ENCODE measurements at places on chromosomes 12 and 14. TPM values are rescaled to one million over a fixed set of nuclear protein-coding genes. Genes with fewer than 3 reads are reported as not detected.

The TGFB3 gene
- 2.2 TPM for total RNA-seq

The SLC25A29 gene
- 6.5 TPM for total RNA-seq

The KRT8 gene
- 14.2 TPM for total RNA-seq

The TMEM253 gene
- total RNA-seq: not detected

The MYBPC1 gene
- not detected for total RNA-seq

GRCh38 chr12:107221913-107222312 lies 128.6 kb upstream of the CRY1 start:
- no peak overlapping the region for H3K27ac ChIP-seq
- peaks cover 8% of the 10 kb centered on the region for H3K27me3 ChIP-seq
- H3K4me1 ChIP-seq: peaks cover 4% of the 10 kb centered on the region
- no peaks in the 10 kb centered on the region for H3K36me3 ChIP-seq
- no peak for DNase-seq

DNA sequence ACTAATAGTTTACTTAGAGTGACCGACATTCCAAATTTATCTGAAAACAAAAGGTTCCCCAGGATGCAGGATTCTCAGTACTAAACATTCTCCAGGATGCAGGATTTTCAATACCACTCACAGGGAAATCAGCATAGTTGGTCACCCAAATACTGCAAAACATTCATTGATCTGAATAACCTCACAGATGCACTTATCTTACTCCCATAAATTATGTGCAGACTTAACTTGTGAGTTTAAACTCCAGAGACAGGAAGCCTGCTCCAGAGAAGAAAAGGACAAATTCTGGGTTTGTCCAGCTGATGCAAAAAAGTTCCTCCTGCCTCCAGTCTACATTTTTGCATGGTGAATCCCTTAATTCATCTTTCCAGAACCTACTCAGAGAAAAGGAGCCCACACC lies 514.2 kb upstream of the TMEM132C start:
- H3K4me3 ChIP-seq: no peak overlapping the region
- no peaks in the 10 kb centered on the region for H3K36me3 ChIP-seq
- H3K27me3 ChIP-seq: no peaks in the 10 kb centered on the region

The ZNF891 gene
- 0.56 TPM for total RNA-seq

- DNase-seq: peak; percentile 66
- H3K36me3 ChIP-seq: no peaks in the 10 kb centered on the region
- H3K4me1 ChIP-seq: no peaks in the 10 kb centered on the region
- no peak overlapping the region for H3K4me3 ChIP-seq
Observed at GRCh38 chr12:94336211-94336925, 123.3 kb downstream of the CEP83 start.

The DBX2 gene
- total RNA-seq: not detected

The LACRT gene
- not detected for total RNA-seq

The SLC6A15 gene
- total RNA-seq: 1.4 TPM

- H3K4me1 ChIP-seq: peaks cover 3% of the 10 kb centered on the region
- DNase-seq: no peak
- no peaks in the 10 kb centered on the region for H3K27me3 ChIP-seq
- peaks cover 11% of the 10 kb centered on the region for H3K36me3 ChIP-seq
- H3K27ac ChIP-seq: no peak overlapping the region
- H3K4me3 ChIP-seq: no peak overlapping the region
Observed at GRCh38 chr14:99441918-99442317, 38.7 kb downstream of the SETD3 start.

GRCh38 chr14:105117257-105117646 lies 51.3 kb downstream of the JAG2 start:
- no peak overlapping the region for H3K4me3 ChIP-seq
- no peaks in the 10 kb centered on the region for H3K36me3 ChIP-seq
- no peak overlapping the region for H3K27ac ChIP-seq
- H3K4me1 ChIP-seq: no peaks in the 10 kb centered on the region
- peaks cover 48% of the 10 kb centered on the region for H3K27me3 ChIP-seq

- H3K27me3 ChIP-seq: no peaks in the 10 kb centered on the region
- peak; percentile 64 for DNase-seq
- no peak overlapping the region for H3K4me3 ChIP-seq
- peaks cover 8% of the 10 kb centered on the region for H3K4me1 ChIP-seq
Observed at GRCh38 chr14:68464711-68465110, 328.2 kb downstream of the ZFP36L1 start.

GRCh38 chr14:63375769-63376168 lies 57.0 kb upstream of the GPHB5 start:
- DNase-seq: peak; percentile 68
- peaks cover 7% of the 10 kb centered on the region for H3K36me3 ChIP-seq
- H3K4me3 ChIP-seq: no peak overlapping the region
- H3K27me3 ChIP-seq: no peaks in the 10 kb centered on the region

DNA sequence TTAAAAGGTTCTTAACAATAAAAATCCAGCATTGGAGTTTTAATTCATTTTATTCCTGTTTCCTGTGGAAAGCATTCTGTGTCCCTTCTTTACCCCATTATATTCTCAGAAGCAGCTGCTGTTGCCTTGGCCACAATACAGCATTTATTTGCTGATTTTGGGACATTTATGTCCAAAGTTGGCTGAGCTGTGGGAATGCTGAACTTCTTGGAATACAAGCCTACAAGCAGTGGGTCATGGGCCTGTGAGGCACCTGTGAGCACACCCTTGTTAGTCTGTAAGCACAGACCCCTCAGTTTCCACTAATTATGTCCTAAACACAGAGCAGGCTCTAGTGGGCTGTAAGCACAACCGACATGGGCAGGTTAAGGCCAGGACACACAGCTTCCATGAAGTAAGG lies 122.2 kb upstream of the IGF1 start:
- H3K27me3 ChIP-seq: no peaks in the 10 kb centered on the region
- no peak overlapping the region for H3K4me3 ChIP-seq
- DNase-seq: no peak
- no peaks in the 10 kb centered on the region for H3K4me1 ChIP-seq
- no peak overlapping the region for H3K27ac ChIP-seq
- H3K36me3 ChIP-seq: no peaks in the 10 kb centered on the region

- DNase-seq: no peak
- no peaks in the 10 kb centered on the region for H3K4me1 ChIP-seq
- H3K36me3 ChIP-seq: no peaks in the 10 kb centered on the region
- H3K27me3 ChIP-seq: no peaks in the 10 kb centered on the region
- no peak overlapping the region for H3K4me3 ChIP-seq
Observed at GRCh38 chr12:126083926-126084325, 1018.7 kb downstream of the AACS start.
